ENCODE measurements at places on chromosomes 13 and 19.

- no peak for DNase-seq
Measured at GRCh38 chr13:41236369-41236768, 27.0 kb downstream of the MTRF1 start.

DNA sequence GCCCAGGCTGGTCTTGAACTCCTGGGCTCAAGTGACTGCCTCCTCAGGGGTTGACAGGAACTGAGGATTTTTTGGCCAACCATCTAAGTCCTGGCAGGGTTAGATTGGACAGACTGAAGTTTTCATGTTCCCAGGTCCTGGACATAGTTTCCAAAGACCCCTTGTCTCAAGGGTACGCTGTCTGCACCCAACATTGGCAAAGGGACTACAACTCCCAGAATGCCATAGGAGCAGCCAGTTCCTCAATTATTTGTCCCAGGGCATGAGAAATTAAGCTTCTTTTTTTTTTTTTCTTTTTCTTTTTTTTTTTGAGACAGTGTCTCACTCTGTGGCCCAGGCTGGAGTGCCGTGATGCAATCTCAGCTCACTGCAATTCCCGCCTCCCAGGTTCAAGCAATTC, 6.9 kb downstream of the GYS1 start:
- no peak for DNase-seq

DNA sequence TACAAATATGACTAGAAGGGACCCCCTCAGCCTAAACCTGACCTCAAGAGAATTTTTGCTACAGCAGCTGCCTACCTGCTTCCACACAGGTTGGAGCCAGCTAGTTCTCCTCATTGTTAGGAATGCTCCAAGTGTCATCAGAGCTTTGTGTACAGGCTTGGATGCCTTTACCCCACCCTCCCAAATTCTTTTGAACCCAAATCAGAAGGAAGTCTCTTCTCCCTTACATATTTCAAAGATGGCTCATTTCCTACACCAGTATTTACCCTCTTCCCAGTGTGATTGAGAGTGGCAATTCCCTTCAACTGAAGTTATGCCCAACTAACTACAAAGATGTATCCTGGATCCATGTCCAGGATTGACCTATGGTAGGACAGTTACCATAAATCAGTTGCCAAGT, 323.2 kb downstream of the OXGR1 start:
- no peak for DNase-seq

GRCh38 chr13:88823114-88823513, 1151.9 kb downstream of the SLITRK5 start:
- no peak for DNase-seq

DNA sequence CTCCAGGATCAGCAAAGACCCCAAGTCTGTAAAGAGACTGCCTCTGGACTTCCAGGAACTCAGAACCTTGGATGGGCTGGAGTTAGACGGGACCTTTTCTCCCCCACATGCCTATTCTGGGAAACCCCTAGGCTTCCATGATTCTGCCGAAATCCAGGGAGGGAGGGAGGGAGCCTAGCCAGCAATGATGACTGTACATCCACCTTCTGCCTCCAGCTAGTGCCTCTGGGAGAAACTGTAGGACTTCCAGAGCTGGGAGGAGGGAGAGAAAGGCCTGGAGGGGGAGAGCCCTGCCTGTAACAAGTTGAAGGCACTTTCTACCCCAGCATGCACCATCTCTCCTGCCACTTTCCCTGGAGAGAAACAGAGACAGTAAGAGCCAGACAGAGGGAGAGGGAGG, 6.0 kb upstream of the HAS1 start:
- no peak for DNase-seq

- no peak for DNase-seq
Measured at GRCh38 chr13:93151277-93151676, 75.3 kb upstream of the GPC6 start.

DNA sequence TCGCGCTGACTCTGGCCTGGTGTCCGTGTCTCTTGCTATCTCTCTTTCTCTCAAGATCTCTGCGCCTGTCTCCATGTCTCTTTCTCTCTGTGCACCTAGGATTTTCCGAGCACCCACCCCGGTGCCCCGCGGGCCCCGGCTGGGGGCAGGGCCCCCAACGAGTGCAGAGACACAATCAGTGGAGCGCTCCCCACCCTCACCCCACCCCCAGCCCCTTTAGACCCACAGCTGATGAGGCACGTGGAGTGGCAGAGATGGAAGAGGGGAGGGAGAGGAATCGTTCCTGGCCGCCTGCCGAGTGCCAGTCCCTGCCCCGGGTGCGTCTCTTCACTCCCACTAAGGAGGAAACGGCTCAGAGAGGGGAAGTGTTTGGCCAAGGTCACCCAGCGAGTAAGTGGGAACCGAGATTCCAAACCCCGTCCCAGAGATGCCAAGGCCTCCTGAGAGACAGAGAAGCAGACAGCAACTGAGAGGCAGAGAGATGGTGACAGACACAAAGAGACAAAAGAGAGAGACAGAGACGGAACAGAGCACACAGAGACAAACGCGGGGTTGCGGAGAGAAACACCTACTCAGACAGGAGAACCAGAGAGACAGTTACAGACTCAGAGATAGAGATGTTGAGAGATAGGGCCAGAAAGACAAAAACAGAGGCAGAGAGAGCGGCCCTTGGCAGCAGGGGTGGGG, 626 bp upstream of the BCL3 start:
- no peak for DNase-seq

- DNase-seq = no peak
Measured at GRCh38 chr19:45477186-45477585, 9.4 kb downstream of the FOSB start.

DNA sequence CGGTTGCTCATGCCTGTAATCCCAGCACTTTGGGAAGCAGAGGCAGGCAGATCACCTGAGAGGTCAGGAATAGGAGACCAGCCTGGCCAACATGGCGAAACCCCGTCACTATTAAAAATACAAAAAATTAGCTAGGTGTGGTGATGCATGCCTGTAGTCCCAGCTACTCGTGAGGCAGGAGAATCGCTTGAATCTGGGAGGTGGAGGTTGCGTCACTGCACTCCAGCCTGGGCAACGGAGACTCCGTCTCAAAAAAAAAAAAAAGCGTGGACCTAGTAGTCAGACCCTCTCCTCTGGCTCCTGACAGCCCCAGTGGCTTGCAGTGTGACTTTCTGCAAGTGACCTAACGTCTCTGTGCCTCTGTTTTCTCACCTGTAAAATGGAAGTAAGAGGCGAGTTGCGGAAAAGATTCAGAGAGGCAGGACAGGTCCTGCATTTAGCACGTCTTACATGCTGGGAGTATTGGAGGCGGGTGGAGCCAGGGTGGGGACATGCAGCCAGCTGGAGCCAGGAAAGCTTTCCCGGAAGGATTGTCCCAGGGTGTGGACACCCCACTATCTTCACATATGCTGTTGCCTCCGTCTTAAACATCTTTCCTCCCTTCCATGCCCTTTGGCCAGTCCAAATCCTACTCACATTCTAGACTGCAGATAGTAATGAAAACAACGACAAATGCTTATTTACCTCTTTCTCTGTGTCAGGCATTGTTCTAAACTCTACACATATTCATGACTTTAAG, 2.9 kb downstream of the TUBB4A start:
- no peak for DNase-seq

GRCh38 chr19:2850256-2850925, 9.1 kb downstream of the ZNF555 start:
- DNase-seq = no peak

- no peak for DNase-seq
Measured at GRCh38 chr19:45492627-45493470, 4.0 kb downstream of the RTN2 start.

All from NCI-H2171 (cell line).